Esophagus mucosa (tissue), 1 donor: ENCODE measurements at places on chromosomes 3 and 15.

- ATAC-seq: no peak
Observed at GRCh38 chr3:177431525-177432176, 234.4 kb upstream of the TBL1XR1 start.

DNA sequence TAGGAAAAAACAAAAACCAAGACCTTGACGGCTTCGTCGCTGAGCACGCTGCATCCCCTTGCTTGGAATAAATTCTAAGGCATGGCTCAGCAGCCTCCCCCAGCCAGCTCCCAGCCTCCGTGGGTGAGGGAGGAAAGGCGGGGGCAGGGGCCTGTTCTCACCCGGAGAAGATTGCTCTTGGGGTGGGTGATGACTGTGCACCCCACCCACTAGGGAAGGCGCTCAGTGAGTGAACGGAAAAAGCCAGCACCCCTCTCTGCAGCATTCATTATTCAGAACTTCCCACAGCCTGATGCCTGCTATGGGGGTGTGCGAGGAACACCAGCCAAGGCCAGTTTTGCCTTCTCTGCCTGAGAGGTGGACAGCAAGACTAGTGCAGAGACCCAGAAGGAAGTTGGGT lies 19.3 kb upstream of the NTRK3 start:
- ATAC-seq: no peak

GRCh38 chr15:93585012-93585411 lies 496.0 kb upstream of the RGMA start:
- no peak for ATAC-seq

DNA sequence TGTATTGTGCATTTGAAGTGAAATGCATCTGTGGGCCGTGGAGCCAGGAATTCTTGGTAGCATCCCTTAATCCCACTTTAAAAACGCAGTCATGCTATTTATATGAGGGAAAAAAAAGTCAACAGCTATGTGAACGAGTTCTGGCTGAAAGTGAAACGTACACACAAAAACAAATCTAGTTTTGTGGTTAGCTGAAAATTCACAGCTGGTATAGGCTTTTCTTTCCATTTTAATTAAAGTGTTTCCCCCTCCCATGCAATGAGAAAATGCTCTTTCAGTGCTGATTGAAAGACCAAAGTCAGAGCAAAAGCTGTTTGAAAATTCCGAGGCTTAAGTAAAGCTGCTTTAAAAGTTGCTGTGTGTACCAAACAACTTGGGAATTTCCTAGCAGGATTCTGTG lies 297.4 kb downstream of the PLCL2 start:
- ATAC-seq: no peak
